ENCODE measurements at places on chromosomes 4 and X.

GRCh38 chrX:105120463-105120862 lies 100.0 kb downstream of the TEX13A start:
- no peak for DNase-seq

DNA sequence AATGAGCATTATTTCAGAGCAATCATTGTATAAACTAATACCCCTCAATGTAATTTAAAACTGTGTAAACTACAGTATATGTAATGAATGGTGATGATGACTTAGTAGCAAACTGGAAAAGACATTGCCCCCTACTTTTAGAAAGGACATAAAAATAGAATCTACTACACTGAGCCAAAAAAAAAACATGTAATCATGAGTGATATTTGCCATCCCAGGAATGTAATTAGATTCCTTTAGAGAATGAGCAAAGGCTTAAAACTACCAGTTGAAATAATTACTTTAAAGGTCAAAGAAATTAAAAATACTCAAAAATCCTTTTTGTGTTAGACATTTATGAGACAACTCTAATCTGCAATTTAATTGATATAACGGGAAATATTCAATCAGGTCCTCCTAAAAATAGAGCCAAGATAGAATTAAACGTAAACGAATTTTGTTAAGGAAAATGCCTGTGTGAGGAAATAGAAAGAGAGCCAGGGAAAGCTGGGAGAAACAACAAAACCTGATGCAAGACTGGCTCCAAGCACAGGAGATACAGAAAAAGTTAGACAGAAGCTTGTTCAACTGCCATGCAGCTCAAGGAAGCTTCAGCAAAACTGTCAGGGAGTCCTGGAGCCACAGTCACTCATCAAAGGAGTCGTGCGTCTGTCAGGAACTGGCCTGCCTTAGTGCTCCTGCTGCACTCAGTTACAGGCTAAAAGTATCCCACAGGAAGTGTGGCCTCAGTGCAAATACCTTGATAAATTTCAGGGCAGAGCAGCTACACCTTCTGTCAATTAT lies 655.7 kb upstream of the INTU start:
- DNase-seq = no peak

DNA sequence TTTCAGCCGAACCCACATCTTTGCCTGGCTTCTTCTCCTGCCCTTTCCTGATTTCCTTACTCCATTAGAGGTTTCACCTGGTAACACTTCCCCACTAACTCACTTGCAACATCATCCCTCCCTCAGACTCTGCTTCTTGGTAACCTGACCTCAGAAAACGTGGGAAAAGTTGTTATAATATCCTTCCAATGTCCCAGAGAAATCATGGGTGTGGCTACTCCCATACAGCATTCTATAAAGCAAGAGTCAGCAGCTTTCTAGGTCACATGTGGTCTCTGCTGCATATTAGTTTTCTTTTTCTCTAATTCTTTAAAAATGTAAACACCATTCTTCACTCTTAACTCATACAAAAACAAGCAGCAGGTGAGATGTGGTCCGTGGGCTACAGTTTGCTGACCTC lies 283.1 kb upstream of the MAOA start:
- no peak for DNase-seq

DNA sequence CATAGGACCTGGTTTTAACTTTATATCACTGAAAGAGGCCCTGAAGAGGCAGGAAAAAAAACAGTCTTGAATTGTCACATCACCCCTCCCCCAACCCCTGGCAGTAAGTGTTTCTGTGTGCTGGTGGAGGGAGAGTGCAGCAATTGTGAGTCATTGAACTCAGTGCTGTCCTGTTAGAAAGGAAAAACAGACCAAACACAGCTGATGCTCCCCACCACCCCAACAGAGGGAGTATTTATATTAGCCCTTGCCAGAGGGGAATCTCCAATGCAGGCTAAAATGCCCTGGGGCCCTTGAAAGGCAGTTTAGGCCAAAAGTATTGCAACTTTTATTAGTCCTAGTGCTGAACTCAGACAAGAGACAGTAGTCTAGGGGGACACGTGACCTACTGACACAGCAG lies 197.8 kb upstream of the AGTR2 start:
- no peak for DNase-seq

Measured in NAMALWA (cell line).